ENCODE measurements at places on chromosomes 6 and 20.
A peak's percentile ranks its signal among the peaks of the same experiment; 100 is the strongest.

GRCh38 chr6:31922942-31923341, 4.6 kb upstream of the C2 start:
- no peak for DNase-seq

DNA sequence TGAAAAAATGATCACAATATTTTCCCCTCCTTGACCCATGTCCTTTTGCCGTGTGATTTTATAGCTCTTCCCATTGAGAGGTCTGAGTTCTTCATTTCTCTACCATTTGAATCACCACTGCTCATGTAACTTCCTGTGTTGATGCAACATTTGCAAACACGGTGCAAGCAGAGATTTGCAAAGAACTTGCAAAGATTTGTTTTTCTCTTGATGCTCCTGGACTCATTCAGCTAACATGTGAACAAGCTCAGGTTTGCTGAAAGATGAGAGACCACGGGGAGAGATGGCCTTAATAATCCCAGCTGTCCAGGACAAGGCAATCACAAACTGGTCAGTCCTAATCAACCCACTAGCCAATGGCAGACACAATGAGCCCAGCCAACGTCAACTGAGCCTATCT, 8.6 kb downstream of the VNN2 start:
- no peak for DNase-seq

DNA sequence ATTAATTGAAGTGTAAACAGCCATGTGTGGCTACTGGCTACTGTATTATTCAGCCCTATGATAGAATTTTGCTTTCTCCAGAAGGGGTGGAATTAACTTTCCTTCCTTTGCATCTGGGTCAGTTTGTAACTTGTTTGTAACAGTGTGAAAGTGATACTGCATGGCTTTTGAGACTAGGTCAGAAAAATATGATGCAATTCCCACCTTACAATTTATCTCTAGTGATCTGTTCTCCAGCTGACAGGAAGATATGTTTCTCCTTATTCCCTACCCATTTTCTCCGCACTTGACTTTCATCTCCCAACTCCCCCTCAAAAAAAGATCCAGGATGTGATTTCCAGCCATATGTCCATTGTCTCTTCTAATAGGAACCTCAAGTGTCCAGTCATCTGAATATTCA, 2.6 kb upstream of the MOCS1 start:
- no peak for DNase-seq

- peak; percentile 24 for DNase-seq
Measured at GRCh38 chr6:157667211-157668008, 155.6 kb upstream of the SNX9 start.

DNA sequence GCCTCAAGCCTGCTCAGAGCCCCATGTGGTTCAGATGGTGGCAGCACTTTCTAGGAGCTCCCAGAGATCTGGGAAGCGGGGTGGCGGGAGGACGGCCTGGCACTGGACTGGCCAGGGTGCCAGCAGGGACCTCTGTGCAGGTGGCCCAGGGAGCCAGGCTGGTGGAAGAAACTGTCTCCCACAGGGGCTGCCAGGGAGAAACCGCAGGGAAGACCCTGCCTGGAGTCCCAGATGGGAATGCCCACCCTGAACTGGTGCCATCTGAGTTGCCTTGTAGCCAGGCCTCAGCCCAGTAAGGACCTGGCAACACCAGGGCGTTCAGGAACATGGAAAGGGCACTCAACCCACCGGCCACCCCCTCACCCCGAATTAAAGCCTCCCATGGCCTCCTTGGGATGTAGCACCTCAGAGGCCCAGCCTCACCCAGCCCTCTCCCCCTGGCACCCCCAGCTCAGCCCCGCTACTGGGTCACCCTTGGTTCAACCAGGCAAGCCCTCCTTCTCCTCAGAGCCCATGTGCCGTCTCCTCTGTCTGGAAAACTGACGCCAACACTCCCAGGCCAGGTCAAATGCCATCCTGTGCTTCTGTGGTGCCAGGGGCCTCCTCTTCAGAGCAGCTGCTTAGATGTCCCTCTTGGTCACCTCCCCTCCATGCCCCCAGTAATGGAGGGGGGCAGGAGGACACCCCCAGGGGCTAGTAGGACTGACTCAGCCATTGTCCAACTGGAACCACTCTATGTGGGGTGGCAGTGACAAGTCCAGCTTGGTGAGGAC, 5.9 kb upstream of the C20orf144 start:
- no peak for DNase-seq

DNA sequence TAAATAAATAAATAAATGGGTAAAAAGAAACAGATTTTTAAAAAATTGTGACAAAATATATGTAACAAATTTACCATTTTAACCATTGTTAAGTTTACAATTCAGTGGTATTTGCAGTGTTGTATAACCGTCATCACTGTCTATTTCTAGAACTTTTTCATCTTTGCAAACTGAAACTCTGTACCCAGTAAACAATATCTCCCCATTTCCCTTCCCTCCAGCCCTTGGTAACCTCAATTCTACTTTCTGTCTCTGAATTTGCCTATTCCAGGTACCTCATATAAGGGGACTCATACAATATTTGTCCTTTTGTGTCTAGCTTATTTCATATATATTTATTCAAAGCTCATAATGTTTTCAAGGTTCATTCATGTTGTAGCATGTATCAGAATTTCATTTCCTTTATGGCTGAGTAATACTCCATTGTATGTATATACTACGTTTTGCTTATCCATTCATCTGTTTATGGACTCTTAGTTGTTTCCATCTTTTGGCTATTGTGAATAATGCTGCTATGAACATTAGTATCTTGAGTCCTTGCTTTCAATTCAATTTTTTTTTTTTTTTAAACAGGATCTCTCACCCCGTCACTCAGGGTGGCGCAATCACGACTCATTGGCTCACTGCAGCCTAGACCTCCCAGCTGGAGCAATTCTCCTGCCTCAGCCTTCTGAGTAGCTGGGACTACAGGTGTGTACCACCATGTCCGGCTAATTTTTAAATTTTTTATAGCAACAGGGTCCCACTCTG, 8.9 kb downstream of the MANBAL start:
- DNase-seq: no peak

DNA sequence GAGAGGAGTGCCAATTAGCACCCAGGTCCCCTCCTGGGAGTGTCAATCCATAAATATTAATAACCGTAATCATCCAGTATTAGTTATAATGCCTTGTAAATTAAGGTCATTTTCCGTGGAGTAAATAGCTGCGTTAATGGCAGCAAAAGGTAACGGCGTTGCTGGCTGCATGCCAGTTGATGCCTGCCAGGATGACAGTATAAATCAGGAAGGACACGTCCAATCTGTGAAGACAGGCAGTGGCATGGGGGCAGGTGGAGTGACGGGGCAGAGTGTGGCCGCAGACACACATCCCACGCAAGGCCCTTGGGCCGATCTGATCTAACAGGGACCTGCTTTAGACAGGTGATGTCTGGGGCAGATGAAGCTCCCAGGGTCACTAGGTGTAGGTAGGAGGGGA, 49.1 kb downstream of the KCNB1 start:
- DNase-seq: no peak

DNA sequence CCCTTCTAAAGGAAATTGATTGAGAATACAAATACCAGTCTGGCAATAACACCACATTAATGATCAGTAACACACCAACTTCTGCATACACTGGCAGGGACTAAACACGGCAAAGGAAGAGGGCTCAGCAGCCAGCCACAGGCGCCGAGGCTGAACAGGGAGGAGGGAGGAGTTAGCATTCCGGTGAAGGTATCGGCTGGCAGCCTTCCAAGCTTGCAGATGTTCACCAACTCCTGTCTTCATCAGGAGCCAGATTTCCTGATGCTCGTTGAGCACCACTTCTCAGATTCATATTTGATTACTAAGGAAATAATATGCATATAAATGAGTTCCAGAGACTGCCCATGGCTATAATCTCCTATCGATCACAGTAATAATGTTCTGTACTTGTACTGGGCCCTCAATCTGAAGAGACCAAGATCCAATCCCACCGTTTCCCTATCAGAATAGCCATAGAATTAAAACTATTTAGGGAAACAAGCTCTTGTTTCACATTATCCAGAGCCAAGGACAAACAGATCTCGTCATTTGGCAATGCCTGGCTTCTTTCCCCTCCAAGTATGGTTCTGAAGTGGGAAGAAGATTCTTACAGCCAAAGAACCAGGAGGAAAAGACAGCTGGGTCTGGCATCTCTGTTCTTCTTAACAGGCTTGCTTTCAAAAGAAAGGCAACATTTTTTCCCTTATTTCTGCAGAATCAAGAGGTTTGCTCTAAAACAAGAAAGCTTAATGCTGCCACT, 42.2 kb downstream of the GFOD1 start:
- DNase-seq: no peak

- no peak for DNase-seq
Measured at GRCh38 chr20:51418137-51418529, 124.4 kb downstream of the NFATC2 start.

DNA sequence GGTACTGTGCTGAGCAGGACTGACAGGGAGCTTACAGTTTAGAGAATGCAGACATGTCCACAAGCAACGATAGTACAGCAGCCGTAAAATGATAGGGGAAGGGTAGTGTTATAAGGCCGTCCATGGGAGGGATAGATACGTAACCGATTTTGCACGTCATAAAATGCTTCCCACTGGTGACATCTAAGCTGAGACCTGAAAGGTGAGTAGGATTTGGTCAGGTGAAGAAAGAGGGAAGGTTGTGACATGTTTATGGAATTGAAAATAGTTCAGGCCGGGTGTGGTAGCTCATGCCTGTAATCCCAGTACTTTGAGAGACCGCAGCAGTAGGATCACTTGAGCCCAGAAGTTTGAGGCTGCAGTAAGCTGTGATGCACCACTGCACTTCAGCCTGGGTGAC, 25.6 kb downstream of the SNX9 start:
- DNase-seq: no peak

- DNase-seq: no peak
Measured at GRCh38 chr6:118980063-118980462, 45.1 kb upstream of the MCM9 start.

GRCh38 chr6:116497113-116497676, 14.2 kb upstream of the CALHM5 start:
- DNase-seq: no peak

DNA sequence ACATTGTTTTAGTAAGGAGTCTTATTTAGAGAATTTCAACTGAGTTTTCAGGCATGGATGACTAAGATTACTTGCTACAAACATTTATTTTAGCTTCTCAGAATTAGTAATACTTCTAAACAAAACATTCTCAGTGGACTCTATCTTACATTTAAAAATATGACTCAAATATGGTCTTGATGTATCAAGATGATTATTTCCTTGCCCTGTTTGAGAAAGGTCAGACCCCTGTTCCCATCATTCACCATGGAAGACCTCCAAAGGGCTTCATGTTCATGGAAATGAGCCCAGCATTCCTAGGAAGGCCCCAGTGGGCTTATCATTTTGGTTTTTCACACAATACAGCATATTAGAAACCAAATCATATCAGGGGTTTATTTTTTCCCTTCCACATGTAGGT, 24.6 kb upstream of the TRPC4AP start:
- no peak for DNase-seq

DNA sequence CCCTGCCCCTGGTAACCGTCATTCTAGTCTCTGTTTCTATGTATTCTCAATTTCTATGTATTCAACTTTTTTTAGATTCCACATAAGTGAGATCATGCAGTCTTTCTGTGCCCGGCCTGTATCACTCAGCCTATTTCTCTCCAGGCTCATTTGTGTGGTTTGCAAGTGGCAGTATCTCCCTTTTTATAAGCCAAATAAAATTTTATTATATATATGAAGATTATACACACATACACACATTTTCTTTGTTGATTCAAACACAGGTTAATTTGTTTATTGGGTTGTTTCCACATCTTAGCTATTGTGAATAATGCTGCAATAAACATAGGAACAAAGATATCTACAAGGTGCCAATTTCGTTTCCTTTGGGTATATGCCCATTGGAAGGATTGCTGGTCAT, 571.7 kb downstream of the DHX35 start:
- DNase-seq: no peak

GRCh38 chr6:36069573-36069972, 42.0 kb downstream of the MAPK14 start:
- no peak for DNase-seq

DNA sequence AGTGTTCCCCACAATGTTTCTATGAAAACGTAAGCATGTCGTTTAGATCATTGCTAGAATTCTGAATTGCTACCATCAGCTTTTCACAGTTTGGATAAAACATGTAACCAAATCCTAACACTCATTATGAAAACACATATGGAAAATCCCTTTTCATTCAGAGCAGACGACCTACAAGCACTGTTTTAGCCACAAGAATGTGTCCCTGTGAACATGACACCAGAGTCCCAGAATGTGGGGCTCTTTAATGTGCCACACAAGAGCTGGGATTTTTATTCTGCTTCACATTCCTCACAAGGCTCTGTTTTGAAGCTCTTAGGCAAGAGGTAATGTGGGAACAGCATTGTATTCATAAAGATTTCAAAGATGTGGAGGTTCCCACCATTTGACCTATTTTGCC, 141.1 kb upstream of the CITED2 start:
- no peak for DNase-seq

DNA sequence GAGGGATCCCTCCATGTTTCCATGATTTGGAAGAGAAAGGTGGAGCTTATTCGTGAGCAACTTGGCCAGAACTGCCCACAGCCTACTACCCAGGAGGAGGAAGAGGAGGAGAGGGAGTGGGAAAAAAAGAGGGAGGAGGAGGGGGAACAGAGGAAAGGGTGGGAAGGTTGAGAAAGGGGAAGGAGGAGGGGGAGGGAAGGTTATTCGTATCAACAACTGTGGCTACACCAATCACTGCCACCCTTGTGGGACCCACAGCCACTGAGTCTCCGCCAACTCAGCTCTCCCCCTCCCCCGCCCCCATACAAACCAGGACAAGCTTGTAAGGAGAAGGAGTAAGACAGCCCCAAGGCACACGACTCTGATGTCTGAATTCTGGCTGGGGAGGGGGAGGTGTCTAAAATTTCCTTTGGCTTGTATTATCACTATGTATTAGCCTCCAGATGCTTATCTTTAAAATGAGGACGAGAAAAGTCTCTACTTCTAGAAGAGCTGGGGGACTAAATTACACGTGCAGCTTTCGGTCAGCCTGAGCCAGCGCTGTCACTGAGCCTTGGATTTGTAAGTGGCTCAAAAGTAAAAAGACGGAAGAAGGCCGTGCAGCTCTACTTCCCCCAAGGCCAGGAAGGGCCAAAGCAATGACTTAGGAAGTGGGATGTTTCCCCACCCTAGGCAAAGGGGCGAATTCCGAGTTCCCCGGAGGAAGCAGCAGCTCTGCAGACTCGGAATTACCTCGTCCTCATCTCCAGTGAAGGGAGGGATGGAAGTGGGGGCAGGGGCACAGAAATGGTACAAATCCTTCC, 1.0 kb downstream of the FKBP1A start:
- no peak for DNase-seq

DNA sequence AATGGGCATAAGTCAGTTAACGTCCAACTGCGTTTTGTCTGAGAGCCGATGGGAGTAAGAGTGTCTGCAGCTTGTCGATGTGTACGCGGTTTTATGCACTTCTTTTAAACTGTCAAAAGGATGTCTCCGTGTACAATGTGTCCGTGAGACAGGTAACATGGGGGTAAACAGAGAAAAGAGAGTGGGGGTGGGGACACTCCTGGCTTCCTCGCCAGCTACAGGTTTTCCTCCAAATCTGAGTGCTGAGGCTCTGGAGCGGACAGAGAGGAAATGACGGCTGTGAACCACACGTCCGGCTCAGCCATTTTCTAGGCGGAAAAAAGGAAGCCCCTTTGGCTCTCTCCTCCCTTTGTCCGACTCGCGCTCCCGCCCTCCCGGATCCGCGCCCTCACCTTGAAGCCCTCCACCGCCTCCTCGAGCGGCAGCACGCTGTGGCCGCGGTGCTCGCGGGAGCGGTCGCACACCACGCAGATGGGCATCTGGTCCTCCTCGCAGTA, 916 bp downstream of the TRIM27 start:
- no peak for DNase-seq

GRCh38 chr6:2503816-2504494, 246.8 kb downstream of the MYLK4 start:
- no peak for DNase-seq

- DNase-seq: no peak
Measured at GRCh38 chr20:32648761-32649650, 24.7 kb downstream of the C20orf203 start.
